ENCODE measurements at places on chromosomes 4 and X.

GRCh38 chr4:10115797-10116568 is 616 bp downstream of the WDR1 start:
- DNase-seq = peak; percentile 62

- DNase-seq = no peak
Observed at GRCh38 chr4:151782296-151782695, 21.5 kb upstream of the GATB start.

GRCh38 chrX:18297251-18297650 is 57.2 kb downstream of the SCML2 start:
- no peak for DNase-seq

DNA sequence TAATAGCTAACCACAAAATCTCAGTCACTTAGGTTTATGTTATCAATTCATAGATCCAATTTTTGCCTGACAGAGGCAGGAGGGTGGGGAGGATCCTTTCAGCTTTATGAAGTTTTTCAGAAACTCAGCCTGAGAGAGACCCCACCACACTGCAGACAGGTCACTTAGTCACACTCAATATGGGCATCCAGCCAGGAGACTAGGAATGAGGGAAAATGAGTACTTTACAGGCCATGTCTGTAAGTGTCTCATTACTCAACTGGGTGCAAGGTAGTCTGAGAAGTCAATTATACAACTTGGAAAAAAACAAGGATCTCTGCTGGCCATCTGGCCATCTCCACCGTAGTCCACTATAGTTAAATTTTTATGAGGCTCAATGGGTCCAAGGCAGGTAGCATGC is 365.9 kb downstream of the INPP4B start:
- DNase-seq = no peak

GRCh38 chr4:7254736-7255487 is 62.6 kb downstream of the SORCS2 start:
- DNase-seq = no peak

GRCh38 chrX:132452911-132453550 is 35.8 kb downstream of the MBNL3 start:
- no peak for DNase-seq

GRCh38 chr4:15457406-15458201 is 12.1 kb upstream of the CC2D2A start:
- no peak for DNase-seq

GRCh38 chrX:150768132-150768485 is 74.9 kb downstream of the MTMR1 start:
- DNase-seq = no peak

DNA sequence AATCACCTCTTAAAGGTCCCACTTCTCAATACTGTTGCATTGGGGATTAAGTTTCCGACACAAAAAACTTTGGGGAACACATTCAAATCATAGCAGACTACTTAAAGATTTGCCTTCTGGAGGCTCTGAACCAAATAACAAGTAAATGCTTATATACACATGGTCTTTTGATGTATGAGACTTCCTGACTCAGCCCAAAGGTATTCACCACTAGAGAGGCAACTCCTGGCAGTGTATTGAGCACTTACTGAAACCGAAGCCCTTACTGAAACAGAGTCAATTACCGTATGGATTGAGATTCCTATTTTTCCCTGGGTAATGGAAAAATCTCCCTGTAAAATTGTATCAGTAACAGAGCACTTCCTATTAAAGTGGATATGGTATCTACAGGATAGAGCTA is 45.4 kb downstream of the ZCCHC13 start:
- no peak for DNase-seq

DNA sequence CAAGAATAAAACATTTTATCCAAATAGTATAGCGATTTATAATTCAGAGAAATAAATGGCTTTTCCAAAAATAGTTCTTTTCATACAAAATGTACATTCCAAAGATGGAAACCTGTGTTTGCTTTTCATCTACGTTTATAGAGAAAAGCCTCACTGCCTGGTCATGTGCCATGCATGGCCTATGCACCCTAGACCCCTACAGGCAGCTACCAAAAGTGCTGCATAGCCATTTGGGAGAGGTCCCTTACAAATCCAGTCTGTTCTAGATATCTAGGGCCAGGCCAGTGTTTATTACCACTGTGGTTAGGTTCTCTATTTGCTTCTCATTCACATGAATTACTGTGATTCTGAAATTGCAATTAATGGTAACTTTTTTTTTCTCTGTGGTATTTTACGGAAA is 17.2 kb downstream of the HMGB2 start:
- DNase-seq = no peak

GRCh38 chrX:39576041-39576872 is 521.5 kb downstream of the BCOR start:
- no peak for DNase-seq

DNA sequence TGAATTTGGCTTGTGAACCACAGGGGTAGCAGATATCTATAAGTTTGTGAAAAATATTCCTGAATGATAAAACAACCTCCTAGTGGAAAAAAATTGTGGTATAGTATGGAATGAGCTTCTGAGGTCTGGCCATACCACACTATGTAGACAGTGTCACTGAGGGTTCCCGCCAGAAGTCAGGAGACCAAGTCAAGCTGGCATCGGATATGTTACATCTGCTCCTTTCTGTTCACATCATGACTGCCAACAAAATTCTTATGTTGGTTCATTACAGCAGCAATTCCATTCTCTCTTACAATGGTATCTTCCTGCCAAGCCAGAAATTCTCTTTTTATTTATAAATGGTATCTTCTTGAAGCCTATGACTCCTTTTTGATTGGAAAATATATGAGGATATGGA is 273.0 kb downstream of the PPP3CA start:
- no peak for DNase-seq

DNA sequence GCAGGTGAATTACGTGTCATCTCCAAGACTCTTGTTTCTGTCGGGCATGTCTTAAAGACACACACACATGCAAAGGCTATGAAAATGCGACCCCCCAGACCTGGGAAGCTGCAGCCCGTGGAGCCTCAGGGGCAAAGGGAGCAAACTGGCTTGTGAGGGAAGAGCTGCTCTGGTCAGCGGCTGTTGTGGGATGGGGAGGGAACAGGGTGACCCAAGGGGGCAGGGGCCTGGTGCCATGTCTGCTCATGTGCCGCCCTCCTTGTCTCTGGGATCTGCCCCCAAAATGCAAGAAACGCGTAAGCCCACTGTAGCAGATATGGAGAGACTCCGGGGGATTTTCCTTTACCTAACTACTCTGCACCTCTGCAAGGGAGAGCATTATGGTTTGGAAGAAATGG is 92.4 kb downstream of the PHKA2 start:
- no peak for DNase-seq

DNA sequence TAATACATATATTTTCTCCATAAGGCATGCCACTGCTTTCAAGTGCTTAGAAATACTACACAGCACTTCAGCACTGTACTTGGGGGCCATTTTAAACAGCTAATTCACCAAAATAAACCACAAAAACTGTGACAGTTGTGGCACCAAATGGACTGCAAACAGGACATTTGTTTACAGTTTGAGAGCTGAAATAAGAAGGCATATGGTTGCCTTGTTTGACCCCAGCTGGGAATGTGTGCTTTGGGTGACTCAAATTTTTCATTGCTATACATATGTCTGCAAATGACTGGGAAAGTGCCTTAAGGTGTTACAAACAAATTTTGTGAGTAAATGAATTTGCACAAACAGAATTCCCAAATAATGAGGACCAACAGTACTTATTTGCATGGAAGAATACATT is 124.2 kb downstream of the BANK1 start:
- DNase-seq = no peak

DNA sequence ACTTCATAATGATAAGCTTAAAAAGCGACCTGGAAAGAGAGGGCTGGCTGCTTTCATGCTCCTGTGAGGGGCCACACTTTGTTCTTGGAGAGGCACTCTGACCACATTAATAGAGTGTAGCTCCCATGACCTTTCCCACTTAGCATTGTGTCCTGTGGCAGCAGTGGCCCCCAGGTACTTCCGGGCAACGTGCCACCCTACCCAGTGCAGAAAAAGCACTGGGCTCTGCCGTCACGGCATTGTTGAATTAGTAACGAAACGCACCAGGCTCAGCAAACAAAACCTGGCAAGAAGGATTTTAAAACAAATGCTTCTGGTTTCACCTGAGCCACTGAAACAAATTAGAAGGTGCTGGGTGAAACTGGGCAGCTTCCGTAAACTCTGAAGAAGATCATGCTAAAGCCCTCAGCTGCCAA is 5.4 kb upstream of the SORBS2 start:
- no peak for DNase-seq

DNA sequence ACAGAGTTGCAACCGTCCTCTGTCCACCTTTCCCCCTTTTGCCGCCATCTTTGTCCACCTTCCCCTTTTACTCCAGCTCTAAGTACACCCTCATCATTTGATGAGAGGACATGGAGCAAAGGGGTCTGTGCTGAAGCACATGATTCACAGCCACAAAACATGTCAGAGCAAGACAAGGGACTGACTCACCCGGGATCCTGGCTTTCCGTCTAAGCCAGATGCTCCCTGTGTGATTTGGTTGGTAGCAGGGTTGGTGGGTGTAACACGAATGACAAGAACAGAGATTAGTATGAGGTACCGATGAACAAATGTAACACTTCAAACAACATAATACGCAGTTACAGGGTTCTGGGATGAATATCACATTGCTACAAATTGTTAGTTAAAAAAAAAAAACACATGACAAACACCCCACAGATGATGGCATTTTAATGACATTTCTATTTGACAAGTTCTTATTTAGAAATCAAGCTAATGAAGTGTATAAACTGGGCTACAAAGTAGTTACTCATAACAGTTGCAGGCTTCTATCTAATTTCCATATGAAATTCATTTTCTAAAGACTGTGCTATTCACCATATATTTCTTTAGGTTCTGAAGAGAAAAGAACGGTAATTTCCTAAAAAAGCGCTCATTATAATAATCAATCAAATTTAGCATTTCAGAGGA is 71.4 kb upstream of the ETNPPL start:
- no peak for DNase-seq

DNA sequence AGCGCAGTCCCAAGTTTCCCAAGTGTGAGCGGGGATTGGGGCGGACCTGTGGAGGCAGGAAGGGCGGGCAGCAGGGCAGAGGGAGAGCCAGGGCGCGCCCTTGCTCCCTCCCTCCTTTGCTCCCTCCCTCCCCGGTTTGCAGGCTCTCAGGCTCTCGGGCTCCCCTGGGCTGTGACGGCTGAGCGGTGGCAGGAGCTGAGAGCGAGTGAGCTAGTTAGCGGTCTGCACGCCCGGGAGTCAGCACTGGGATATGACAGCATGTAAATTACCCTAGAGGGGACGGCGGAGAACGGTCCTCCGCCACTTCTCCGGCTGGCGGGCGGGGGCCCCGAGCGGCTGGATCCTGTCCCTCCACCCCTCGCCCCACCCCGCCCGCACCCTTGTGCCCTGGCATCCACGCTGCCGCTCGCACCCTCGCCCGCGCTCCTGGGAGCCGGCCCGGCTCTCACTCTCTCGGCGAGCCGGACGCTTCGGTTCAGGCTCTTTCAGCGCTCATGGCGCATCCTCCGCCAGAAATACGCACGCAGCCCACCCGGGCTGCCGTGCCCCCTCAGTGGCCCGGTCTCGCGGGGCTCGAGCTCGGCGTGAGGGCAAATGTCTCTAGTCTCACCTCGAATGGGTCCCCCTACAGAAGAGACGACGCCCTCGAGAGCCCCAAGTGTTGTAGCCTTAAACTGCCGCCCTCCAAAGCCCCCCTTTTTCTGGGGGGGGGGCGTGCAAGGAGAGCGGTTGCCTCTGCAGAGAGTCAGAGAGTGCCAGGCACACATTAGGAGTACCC is at the start of gene TSC22D3:
TSS of gene TSC22D3 (minus strand) at position 54 of the 778 bp plus-strand sequence. CDS start 368 bp downstream, outside the sequence.
- DNase-seq = peak; percentile 47

DNA sequence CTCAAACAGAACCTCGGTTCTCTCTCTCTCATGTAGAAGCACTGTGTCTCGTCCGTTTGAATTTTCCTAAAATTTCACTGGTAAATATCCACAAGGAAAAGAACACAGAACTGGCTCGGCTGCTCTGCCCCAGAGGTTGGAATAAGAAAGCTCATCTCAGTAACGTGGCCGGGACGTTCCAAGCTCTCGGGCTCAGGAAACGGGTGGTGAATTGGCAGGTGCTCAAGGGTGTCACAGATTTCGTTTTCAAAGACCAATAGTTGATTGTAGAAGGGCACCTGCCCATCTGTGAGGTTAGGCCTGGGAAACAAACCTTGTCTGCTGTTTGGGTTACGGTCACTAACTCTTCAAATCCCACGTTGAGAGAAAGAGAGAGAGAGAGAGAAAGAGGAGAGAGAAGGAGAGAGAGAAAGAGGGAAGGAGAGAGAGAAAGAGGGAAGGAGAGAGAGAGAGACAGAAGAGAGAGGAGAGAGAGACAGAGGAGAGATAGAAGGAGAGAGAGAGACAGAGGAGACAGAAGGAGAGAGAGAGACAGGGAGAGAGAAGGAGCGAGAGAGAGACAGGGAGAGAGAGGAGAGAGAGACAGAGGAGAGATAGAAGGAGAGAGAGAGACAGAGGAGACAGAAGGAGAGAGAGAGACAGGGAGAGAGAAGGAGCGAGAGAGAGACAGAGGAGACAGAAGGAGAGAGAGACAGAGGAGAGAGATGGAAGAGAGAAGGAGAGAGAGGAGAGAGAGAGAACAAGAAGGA is 106.6 kb downstream of the CRLF2 start:
- no peak for DNase-seq

- DNase-seq = no peak
Observed at GRCh38 chr4:14977830-14978229, 24.5 kb upstream of the CPEB2 start.

DNA sequence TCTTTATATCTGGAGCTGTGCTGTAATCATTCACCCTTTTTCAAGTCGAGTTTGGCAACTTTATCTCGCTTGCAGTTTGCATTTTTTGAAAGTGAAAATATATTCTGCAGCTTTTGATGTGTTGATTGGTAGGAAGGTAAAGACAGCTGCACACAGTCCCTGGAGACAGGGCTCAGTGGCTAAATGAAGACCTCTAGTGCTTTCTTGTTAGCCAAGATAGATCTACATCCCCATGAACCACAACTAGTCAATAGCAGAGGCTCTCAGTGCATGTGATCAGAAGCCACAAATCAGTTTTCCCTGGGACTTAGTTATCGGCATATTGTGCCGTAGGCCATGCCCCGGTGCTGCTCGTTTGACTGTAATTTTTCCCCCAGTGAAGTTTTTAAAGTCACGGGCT is 587.7 kb upstream of the PITX2 start:
- no peak for DNase-seq

DNA sequence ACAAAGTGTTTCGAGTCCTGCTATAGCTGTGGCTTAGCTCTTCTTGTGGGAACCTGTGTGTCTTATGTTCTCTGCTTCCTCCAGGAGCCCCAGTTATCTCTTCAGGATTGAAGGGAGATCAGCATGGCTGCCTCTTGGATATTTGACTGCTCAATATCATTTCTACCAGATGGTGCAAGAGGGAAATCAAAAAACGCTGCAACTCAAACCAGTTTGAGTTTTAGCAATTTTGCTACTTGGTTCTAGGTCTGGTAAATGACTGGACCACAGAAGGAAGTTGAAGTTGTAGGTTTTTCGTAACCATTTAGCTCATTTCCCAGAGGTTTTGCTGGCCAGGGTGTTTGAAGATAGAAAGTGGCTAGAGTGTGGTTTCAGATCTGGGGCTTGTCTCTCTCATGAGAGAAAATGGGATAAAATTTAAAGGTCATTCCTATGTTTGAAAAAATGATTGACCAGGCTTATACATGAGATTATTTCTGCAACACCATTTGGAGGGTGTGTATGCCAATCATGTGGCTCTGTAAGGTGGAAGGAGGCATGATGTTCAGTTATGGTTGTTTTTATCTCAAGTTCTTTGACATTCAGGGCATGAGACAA is 210.4 kb downstream of the SPRY1 start:
- no peak for DNase-seq
